CD4-positive, alpha-beta T cell treated with Interleukin-10 for 1 hour (primary cell): ENCODE measurements at places on chromosomes 12 and 14.

DNA sequence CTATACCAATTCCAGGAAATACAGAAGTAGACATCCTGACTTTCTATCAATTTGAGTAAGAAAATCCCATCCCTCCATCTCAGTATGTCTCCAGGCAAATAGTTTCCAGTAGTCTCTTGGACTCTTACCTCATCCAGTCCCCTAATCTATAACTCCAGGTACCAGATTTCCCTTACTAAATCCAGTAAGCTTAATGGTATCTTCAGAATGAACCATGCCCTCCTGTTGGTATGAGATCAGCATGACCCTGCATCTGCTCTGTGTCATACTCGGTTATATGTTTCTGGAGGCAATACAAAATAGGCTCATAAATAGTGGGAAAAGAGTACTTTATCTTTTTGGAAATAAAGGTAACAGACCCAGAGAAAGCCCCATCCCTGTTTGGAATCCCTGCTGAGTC, 18.4 kb downstream of the PIGH start:
- DNase-seq = no peak

DNA sequence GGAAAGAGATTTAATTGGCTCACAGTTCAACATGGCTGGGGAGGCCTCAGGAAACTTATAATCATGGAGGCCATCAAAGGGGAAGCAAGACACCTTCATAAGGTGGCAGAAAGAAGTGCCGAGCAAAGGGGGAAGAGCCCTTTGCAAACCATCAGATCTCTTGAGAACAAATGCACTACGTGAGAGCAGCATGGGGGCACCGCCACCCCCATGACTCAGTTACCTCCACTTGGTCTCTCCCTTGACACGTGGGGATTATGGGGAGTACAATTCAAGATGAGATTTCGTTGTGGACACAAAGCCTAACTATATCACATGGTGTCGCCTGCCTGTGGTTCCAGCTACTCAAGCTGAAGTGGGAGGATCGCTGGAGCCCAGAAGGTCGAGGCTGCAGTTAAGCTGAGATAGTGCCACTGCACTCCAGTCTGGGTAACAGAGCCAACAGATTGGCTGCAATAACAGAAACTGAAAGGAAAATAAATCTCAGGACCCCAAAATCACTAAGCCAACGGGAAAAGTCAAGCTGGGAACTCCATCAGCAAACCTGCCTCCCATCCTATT, 10.0 kb upstream of the CDCA4 start:
- no peak for DNase-seq

- no peak for DNase-seq
Observed at GRCh38 chr12:52578469-52578868, 4.8 kb upstream of the KRT74 start.

DNA sequence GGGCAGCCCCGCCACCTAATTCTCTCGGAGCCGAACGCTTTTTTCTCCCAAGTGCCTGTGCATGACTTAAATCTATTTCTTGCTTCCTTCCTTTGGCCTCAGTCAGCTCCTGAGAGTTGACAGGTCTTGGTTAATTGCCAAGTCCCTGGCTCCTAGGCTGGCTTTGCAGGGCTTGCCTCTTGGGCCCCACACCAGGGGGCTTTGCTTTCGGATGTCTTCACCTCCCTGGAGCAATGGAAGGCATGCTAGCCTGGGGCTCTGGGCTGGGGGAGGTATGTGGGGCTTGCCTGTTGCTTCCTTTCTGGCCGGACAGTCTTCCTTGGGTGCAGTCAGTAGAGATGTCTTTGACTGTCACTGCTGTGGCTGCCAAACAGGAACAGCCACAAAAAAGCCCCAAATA, 2.2 kb upstream of the KRT80 start:
- no peak for DNase-seq

GRCh38 chr12:95784915-95785314, 5.6 kb downstream of the NTN4 start:
- no peak for DNase-seq

- no peak for DNase-seq
Observed at GRCh38 chr12:103442822-103443221, 52.9 kb downstream of the C12orf42 start.

- no peak for DNase-seq
Observed at GRCh38 chr14:55540847-55541773, 38.9 kb upstream of the KTN1 start.

DNA sequence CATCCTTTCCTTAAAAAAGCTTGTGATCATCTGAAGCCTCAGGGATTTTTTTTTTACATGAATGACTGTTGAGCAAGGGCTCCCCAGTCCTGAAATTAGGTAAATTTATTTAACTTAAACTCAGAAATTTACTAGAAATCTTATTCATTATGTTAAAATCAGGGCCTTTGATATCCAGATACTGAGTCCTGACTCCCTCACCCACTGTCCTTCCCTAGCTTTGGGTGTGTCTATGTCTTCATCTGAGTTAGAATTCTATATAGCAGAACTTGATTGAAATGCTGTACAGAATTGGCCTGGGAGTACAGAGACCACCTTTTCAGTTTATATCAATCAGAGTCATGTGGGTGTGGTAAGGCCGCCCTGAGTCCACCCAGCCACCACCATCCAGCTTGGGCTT, 260.0 kb downstream of the CACNA1C start:
- no peak for DNase-seq

DNA sequence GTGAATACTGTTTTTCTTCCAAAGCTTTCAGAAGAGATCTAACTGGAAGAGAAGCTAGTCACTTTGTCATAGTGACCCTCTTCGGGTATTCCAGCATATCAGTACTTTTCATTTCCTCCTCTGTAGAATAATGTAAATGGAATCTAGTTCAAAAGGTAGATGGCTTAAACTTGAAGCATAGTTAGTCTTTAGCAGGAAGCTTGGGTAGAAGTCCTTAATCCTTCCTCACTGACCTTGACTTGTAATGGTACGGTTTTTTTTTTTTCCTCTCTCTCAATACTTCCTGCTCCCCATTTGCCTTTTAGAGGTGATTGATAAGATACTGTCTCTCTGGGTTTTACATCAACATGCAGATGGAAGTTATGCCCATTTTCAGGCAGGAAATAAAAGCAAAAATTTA, 1.7 kb downstream of the FBXO34 start:
- no peak for DNase-seq

GRCh38 chr12:67891596-67891995, 97.7 kb upstream of the IFNG-AS1 start:
- no peak for DNase-seq

GRCh38 chr12:88522961-88523360, 57.3 kb downstream of the KITLG start:
- no peak for DNase-seq

DNA sequence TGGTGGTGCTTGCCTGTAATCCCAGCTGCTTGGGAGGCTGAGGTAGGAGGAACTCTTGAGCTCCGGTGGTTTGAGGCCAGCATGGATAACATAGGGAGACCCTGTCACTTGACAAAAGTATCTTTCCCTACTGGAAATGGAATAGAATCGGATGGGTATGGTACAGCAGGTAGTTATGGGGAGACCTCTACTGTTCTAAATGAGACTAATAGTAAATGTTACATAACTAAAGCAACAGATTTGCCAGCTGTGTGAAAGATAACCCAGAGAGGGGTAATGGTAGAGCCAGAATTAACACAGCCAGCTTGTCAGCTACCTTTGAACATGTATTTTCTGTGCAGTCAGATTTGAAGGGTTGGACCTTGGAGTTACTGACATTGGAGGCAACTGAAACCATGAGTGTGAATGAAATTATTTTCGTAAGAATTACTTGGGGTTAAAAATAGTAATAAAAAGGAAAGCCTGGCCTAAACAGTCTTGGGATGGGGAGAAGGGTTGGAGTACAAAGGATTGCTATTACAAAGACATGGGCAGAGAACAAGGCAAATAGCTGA, 21.7 kb upstream of the NUP107 start:
- no peak for DNase-seq

- DNase-seq = no peak
Observed at GRCh38 chr14:102690509-102691286, 86.6 kb upstream of the TRAF3 start.

DNA sequence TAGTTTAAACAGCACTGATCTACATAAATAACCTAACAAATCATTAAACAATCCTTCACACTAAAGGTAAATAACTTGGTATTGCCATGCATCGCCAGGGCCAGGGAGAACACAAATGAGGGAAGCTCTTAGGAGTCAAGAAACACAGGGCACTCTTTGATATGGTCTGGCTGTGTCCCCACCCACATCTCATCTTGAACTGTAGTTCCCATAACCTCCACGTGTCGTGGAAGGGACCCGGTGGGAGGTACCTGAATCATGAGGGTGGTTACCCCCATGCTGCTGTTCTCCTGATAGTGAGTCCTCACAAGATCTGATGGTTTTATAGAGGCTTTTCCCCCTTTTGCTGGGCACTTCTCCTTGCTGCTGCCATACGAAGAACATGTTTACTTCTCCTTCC, 17.3 kb downstream of the TMEM132D start:
- no peak for DNase-seq

DNA sequence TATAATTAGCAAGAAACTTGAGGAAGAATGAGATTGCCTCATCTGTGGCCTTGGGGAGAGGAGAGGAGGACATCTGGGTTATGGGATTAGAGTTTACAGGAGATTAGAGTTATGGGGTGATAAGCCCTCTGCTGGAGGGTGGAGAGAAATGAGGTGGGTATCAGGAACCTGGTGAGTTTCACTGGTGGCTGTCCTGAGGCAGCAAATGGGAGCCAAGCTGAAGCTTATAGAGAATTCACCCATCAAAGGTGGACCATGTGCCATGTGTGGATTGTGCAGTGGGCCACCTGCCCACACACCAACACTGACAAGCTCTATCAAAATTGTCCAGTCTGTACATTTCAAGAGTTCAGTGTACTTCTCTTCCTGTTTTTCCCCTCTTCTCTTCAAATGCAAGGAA, 135.3 kb downstream of the AEBP2 start:
- no peak for DNase-seq

GRCh38 chr14:56956182-56956581, 145.9 kb upstream of the OTX2 start:
- no peak for DNase-seq
